Stimulated activated CD4-positive, alpha-beta T cell treated with anti-CD3 and anti-CD28 coated beads, Interleukin-4, amount 100 ng/mL, for 1 hour (primary cell): ENCODE measurements at places on chromosomes 4 and X.

DNA sequence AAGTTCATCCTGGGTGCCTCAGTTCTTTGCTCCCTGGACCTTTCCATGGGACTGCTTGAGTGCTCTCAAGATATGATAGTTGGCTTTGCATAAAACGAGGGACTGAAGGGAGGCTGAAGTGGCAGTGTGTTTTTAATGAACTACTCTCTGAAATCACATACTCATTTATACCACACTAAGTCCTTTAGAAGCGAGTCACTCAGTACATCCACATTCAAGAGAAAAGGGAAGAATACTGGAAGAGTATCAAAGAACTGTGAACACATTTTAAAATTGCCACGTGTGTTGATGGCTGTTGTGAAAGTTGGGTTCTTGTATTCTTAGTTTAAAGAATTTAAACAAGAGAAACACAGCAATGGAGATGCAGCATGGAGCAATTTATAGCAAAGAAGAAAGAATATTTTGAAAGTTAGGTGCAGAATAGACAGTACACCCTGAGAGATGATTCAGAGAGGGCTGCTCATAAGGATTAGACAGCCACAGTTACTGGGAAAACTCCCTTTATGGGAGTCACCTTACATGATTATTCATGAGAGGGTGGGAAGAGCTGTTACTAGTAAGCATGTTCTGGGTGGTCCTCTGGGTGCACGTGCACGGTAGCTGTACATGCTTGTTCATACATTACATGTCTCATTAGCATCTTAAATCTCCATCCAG lies 380.7 kb downstream of the ADGRL3 start:
- DNase-seq, result no peak

- no peak for DNase-seq
Observed at GRCh38 chr4:126242679-126243390, 928.1 kb downstream of the FAT4 start.

- no peak for DNase-seq
Observed at GRCh38 chr4:124940387-124940786, 227.9 kb upstream of the ANKRD50 start.

- no peak for DNase-seq
Observed at GRCh38 chr4:41656572-41657520, 91.7 kb downstream of the PHOX2B start.

DNA sequence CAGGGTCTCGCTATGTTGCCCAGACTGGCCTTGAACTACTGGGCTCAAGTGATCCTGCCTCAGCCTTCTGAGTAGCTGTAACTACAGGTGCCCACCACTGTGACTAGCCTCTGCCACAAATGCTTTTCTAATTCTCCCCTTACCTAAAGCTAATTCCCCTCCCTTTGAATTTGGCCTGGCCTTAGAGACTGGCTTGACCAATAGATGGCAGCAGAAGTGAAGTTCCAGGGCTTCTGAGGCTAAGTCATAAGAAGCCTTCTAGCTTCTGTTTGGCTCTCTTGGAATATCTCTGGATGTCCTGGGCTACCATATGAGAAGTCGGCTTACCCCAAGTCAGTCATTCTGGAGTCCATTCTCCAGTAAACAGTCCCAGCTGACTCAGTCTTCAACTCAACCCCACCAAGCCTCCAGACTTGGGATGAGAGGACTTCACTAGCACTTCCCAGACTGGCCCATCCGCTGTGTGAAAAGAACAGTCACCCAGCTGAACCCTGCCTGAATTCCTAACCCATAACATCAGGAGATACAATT lies 61.0 kb downstream of the HPRT1 start:
- DNase-seq, result no peak

DNA sequence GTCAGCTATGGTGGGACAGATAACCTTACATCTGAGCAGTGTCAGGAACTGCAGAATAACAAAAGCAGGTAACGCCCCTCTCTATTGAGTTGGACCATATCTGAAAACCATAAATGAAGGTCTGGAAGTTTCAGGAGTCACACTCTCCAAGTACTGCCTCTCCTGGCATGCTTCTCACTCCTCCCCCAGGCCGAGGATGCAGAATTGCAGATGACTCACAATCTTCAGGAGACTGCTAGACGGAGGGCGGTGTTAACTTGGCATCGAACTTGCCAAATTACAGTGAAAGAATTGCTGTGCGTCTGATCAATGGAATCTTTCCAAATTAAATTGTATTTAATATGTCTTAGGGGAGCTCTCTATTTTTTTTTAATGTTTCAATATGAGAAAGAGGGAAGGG lies 67.1 kb upstream of the TRIM2 start:
- DNase-seq, result no peak

- DNase-seq, result no peak
Observed at GRCh38 chr4:21879187-21879586, 69.4 kb downstream of the KCNIP4 start.

DNA sequence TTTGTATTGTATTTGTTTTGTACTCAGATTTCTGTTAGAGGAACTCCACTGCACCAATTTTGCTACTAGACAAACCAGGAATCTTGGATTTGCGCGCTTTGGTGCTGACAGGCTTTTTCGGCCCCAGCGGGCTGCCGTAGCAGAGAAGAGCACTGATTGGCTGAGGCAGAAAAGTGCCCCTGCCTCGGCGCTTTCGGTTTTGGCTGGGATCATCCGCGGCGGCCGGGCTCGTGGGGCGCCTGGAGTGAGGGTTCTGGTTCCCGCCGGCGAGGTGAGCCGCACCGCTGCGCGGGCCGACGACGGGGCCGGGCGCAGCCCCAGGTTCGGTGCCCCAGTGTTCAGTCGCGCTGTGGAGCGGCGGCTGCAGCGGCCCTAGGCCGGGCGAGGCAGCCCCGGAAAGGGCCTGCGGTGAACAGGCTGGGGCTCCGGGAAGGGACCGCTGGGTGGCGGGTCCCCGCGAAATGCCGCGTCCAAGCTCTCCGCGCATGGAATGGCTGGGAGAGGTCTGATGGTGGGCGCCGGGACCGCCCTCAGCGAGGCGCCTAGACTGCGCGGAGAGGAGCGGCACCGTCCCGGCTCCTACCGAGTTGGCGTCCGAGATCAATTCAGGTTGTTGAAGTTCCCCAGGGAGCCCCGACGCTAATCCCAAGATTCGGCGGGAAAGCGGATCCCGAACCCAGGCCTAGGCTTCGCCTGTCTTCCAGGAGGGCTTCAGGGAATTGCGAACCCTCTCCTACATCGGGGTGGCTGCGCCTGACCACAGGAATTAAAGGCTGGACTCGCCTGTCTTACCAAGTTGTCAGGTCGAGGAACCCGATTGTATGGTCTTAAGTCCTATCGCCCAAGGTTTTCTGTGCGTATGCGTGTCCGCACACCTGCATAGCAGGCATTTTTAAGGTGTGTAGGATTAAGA lies at the start of gene LSM6:
LSM6 (plus strand) TSS at position 178 of the 913 bp plus-strand sequence. CDS start 7,204 bp downstream, outside the sequence.
- peak; percentile 84 for DNase-seq

GRCh38 chrX:22575161-22575845 lies 302.6 kb downstream of the CBLL2 start:
- no peak for DNase-seq

GRCh38 chr4:107900508-107900907 lies 30.8 kb upstream of the CYP2U1 start:
- DNase-seq, result no peak

- DNase-seq, result no peak
Observed at GRCh38 chrX:10030570-10030969, 63.4 kb downstream of the CLDN34 start.
